ENCODE measurements at places on chromosomes 3 and 15.

GRCh38 chr3:119329551-119329950, 35.4 kb downstream of the ARHGAP31 start:
- DNase-seq, result no peak

GRCh38 chr15:44595656-44596510, 58.9 kb downstream of the EIF3J start:
- no peak for DNase-seq

DNA sequence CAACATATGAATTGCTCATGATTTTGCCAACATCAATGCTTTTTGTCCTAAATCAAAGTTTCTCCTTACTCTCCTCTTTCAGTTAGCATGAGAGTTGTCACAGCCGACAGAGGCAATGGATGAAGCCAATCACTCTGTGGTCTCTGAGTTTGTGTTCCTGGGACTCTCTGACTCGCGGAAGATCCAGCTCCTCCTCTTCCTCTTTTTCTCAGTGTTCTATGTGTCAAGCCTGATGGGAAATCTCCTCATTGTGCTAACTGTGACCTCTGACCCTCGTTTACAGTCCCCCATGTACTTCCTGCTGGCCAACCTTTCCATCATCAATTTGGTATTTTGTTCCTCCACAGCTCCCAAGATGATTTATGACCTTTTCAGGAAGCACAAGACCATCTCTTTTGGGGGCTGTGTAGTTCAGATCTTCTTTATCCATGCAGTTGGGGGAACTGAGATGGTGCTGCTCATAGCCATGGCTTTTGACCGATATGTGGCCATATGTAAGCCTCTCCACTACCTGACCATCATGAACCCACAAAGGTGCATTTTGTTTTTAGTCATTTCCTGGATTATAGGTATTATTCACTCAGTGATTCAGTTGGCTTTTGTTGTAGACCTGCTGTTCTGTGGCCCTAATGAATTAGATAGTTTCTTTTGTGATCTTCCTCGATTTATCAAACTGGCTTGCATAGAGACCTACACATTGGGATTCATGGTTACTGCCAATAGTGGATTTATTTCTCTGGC, 2.5 kb downstream of the OR4F6 start:
- no peak for DNase-seq

- no peak for DNase-seq
Observed at GRCh38 chr3:64575211-64575844, 112.5 kb downstream of the ADAMTS9 start.

- DNase-seq, result no peak
Observed at GRCh38 chr3:169122416-169122815, 541.1 kb downstream of the MECOM start.

DNA sequence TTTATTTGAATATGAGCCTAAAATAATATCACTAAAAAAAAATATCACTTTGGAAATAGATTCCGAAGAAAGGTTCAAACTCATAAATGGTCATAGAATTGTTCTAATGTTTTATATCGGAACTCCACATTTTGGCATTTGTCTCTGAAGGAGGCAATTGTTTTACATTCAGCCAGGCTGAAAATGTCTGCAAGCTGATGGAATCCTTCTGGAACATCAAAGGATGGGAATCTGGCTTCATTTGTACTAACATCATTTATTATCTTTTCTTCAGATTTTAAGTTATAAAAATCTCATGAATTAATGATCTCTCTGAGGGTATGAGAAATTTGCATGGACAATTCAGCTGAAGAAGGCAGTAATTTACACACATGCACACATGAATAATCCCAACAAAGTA, 251.4 kb upstream of the RGMA start:
- DNase-seq, result no peak

DNA sequence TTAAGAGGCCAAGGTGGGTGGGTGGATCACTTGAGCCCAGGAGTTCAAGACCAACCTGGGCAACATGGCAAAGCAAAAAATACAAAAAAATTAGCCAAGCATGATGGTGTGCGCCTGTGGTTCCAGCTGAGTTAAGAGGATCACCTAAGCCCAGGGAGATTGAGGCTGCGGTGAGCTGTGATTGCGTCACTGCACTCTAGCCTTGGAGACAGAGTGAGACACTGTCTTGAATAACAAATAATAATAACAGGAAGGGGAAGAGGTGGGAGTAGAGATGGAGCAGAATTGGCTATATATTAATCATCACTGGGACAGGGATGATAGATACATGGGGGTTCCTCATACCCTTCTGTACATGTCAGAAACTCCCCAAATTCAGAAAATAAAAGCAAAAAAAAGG, 23.8 kb upstream of the NMB start:
- DNase-seq, result no peak

DNA sequence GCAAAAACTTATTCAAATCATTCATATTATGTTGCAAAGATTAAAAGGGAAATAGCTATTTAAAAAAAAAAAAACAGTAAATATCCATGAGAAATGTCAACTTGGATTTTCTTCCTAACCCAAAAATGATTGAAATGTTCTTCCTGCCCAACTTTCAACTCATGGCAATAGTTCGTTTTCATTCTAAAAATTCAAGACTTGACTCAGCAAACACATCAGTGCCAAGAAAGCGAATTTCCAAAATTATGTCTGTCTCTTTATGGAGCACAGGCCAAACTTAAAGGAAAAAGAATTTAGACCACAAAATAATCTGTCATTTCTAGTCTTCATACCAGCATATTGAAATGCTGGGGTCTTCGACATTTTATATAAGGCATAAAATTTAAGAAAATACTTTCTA, 63.7 kb downstream of the MAGI1 start:
- no peak for DNase-seq

GRCh38 chr3:60323651-60324050, 927.6 kb downstream of the FHIT start:
- DNase-seq, result no peak

GRCh38 chr3:131109156-131109555, 82.5 kb downstream of the NEK11 start:
- DNase-seq, result no peak

DNA sequence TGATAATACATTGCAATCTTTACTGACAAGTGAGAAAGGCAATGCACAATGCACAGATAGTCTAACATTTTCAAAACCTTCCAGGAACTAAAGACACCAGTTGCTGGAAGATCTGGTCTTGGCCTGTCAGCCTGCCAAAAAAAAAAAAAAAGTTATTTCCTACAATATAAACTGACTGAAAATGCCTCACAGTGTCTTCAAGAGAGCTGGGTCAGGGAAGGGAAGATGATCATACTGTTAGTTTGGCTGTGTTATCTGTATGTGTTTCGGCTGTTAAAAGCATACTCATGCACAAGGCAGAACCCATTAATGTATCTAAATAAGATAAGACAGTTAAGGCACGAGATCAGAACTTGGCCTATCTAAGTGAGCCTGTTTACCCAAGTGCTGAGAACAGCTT, 673.4 kb downstream of the MECOM start:
- DNase-seq, result no peak

Data from NCI-H1930 (cell line).